Left renal cortex interstitium (tissue), 4 donors: ENCODE measurements at places on chromosomes 4 and X. TPM values are rescaled to one million over a fixed set of nuclear protein-coding genes. Genes with fewer than 3 reads are reported as not detected.

DNA sequence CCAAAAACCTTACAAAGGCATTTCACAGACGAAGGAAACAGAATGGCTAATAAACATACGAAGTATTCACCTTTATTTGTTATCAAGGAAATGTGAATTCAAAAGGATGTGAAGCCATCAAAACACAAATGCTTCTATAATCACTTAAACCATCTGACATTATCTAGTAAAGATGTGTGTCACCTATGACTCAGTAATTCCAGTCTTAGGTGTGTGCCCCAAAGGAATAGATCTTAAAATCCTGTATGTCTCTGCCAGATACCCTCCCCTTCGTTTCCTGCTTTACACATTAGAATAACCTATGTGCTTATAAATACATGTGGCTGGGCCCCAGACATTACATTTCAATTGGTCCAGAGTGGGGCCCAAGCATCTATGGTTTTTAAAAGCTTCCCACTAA is 41.8 kb upstream of the CEP135 start:
- no peak for DNase-seq

SSX3 gene
- not detected for polyA plus RNA-seq

DNA sequence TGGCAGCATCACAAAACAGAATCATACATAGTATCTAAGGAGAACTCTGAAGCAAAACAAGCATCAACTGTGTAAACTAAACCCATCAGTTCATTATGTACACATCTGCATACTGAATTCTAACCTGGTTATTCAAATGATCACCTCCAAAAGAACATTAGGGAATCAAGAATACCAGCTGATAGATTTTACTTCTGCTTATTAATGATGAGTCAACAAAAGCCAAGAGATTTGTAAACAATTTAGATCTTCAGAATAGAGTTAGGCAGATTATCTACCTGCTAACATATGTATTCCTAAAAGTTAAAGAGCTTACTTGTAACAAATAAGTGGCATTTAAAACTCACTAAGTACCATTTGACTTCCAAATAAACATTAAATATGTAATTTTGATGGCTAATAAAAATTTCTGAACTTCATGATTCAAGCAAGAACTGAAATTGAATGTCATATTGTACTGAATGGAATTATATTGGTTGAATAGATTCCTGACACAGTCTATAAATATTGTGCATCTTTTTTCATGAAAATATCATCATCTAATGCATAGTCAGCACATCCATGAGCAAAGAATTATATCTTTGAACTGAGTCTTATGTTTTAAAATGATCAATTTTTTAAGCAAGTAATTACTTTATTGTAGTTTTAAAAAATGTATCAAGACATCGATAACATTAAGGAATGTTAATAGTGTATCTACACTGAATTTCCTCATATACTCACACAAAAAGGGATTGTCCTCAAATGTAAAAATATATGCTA is 470.5 kb downstream of the GRXCR1 start:
- no peak for DNase-seq

GRCh38 chrX:81304563-81304962 is 102.7 kb downstream of the SH3BGRL start:
- DNase-seq: no peak

ATP2B3 gene
- 0.17 TPM for polyA plus RNA-seq

- DNase-seq: no peak
Observed at GRCh38 chrX:3990569-3990968, 277.1 kb upstream of the PRKX start.

- DNase-seq: no peak
Observed at GRCh38 chr4:89657931-89658700, 178.8 kb downstream of the SNCA start.

TMPRSS11B gene
- polyA plus RNA-seq: 0.17 TPM

DNA sequence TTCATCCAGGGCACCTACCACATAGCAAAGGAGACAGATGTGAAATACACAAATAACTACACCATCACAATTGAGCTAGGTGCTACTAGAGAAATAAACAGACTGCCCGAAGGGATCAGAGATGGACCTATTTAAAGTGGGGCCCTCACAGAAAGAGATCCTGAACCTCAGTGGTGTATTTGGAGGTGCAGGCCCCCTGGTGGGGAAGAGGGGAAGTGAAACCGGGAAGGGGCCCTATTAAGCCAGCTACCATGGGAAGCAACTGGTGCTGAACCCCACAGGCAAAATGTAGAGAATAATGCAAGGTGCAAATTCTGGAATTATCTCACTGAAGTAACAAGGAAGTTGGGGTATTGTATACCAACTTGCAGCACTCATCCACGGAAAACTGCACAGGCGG is 78.6 kb upstream of the FAM9A start:
- no peak for DNase-seq

DNA sequence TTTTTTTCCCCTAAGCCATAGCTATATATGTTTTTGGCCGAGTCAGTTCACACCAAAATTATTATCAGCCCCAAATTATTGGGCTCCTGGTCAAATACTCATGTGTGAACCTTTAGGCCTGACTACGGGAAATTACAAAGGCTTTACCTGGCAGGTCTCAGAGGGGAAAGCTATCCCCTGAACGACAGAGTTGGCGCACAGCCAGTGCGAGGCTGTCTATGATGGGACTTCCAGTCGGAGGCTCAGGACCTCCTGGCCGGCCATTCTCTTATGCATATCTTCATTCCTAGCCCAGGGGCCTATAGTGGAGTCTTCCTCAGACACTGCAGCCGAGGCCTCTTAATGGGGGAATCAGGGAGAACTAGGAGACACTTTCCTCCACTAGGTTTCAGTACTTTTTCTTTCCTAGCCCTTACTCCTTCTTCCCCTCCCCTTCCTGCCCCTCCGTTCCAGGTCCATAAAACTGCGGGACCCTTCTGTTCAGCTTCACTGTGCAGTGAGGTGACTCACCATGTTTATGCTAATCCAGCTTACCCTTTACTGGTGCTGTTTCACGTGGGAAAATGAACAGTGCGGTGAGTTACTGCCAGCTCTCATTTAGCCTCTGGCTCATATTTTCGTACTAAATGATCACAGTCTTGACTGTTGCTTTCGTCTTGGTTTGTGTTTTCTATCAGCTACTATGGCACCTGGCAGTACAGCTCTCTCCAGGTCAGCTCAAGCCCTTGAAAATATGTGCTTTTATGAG is 533.9 kb downstream of the FSTL5 start:
- DNase-seq: no peak

GRCh38 chr4:104868533-104868932 is 278.1 kb upstream of the TET2 start:
- no peak for DNase-seq

APBB2 gene
- 63.5 TPM for polyA plus RNA-seq

F11 gene
- 2.0 TPM for polyA plus RNA-seq

ANAPC10 gene
- 23.0 TPM for polyA plus RNA-seq

- DNase-seq: no peak
Observed at GRCh38 chr4:30495651-30496310, 224.4 kb upstream of the PCDH7 start.

DNA sequence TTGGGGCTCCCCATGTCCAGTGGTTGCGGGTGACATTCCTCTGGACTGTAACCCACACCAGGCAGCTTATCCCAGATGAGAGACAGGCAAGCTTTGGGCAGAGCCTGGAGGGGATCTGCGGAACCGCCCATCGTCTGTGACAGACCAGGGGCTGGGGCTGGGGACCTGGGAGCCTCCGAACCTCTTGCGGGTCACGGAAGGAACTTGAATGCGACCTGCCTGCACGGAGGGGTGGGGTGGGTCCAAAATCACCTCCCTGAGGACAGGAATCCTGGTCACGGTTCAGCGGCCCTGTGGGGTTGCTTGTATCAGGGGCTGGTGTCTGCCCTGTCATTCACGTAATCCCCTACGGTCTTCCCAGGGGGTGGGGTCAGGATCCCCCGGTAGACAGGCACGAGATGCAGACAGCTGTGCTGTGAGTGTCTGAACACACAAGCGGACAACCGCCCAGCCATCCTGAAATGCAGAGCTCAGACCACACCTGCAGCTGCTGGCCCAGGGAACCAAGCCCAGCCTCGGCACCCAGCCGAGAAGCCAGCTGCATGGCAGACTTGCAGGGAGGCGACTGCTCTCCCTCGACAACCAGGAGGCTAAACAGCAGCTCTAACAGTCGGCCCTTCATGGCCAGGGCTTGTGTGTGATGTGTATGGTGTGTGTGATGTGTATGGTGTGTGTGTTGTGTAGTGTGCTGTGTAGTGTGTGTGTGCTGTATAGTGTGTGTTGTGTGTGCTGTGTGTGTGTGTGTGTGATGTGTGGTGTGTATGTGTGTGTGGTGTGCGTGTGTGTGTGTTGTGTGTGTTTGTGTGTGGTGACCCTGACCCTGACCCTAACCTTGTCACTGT is 105.9 kb upstream of the ADRA2C start:
- DNase-seq: no peak

DNA sequence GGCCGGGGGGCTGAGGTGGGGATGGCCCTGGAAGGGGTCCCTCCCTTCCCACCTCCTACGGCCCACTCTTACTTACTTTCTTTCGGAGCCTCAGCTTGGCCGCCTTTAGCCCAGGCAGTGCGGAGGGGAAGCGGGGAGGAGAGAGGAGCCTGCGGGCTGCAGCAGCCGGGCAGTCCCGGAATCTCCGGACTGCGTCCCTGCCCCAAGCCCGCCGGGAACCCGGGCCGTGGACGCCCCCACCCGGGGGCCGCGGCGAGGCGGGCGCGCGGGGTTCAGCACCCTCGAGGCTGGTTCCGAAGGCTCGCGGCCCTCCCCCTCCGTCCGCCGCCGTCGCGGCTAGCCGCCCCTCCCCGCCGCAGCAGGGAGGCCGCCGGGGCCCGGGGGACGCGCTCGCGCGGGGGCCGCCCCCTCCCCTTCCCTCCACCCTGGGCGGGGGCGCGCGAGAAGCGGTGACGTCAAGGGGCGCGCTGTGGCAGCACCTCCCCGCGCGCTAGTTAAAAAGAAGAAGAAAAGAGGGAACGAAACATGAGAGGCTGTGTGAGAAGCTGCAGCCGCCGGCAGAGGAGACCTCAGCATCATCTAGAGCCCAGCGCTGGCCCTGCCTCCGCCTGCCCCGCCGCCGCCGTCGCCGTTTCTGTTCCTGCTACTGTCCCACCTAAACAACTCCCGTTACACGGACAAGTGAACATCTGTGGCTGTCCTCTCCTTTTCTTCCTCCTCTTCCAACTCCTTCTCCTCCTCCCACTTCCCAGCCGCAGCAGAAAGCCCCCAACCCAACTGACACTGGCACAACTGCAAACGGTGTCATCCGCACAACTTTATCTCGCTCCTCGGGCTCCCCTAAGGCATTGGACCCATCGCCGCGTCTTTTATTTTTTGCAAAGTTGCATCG is at the start of gene HHIP:
TSS of gene HHIP (plus strand) at position 526 of the 892 bp plus-strand sequence. CDS start 520 bp downstream, outside the sequence.
- DNase-seq: peak; percentile 42

DNA sequence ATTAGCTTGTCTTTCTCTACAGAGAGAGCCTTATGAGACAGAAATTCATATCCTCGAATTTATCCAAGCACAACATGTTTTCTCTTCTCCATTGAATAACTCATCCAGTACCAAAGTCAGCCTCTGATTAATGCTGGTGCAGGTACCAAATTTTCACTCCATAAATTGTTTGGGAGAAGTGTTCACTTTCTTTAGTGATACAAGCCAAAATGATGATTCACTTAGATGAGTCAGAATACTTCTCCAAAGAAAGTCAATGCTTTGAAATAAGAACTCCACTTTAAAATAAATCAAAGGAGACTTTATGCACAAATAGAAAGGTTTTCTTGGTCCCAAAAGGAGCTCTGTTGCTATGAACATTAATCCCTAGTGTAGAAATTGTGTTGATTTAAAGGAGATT is 60.2 kb downstream of the MAOB start:
- no peak for DNase-seq

HSFX4 gene
- polyA plus RNA-seq: 0.25 TPM

RAB33B gene
- polyA plus RNA-seq: 12.2 TPM

GRCh38 chr4:77349364-77349763 is 192.4 kb downstream of the CCNG2 start:
- no peak for DNase-seq

DNA sequence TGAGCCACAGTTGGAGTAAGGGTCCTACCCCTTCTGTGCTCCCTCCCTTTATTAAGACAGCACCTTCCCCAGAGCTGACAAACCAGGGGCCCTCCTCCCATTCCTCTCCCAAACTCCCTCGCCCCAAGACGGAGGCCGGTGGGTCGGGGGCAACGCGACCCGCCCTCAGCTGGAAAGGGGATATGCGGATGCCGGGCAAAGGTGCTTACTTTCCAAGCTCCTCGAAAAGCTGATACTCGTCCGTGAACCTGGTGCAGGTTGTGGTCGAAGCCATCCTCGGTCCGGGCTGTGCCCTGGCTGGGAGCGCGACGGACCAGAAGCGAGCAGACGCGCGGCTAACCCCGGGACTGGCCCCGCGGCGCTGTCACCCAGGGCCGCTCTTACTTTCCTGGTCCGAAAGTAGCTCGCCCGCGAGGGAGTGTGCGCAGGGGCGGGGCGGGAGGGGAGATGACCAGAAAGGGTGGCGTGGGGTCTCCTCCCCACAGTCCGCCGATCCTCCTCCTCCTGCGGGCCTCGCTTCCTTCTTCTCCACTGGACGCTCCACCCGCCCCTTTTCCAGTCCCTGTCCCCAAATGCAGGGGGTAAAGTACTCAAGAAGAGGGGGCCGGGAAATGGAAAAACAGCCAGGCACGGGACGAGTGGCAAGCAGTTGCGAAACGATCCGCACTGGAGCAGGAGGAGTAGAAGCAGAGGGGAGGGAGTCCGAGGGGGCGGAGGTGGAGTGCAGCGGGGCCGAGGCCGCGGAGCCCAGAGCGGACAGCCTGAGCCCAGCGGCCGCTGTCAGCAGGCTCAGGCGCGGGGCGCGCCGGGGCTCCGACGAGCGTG is 531 bp downstream of the CAMK2D start:
- DNase-seq: peak; percentile 66

- DNase-seq: no peak
Observed at GRCh38 chr4:137644201-137644600, 111.9 kb upstream of the PCDH18 start.

MAMLD1 gene
- 7.8 TPM for polyA plus RNA-seq

EREG gene
- 0.07 TPM for polyA plus RNA-seq

DNA sequence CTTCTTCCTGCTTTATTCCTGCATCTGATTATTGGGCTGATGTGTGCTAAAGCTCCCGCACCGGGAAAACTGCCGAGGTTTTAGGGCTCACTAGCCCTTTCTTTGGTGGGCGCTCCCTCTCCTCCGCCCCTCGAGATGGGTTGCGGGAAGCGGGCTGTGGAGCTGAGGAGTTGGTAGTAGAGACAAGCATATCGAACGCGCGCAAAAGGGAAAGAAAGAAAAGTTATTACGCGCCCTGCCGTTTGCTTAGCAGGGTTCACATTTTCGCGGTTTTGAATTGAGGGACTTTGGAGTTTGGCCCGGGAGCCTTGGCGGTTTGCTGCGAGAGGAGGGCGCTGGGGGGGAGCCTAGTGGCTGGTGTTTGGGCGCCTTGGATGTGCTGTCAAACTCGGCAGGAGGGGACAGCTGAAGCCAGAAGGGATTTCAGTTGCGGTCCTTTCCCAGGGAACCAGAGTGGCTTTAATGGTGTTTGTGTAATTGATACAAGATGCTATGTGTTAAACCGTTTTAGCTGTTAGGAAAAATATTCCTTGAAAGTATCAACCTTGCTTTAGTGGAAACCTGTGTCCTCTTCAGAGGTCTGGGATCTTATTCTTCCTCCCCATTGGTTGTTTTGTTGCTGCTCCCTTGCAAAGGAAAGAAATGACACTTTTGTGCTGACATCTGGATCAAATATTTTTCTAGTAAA is 1.1 kb downstream of the GAB1 start:
- peak; percentile 41 for DNase-seq
